ENCODE measurements at places on chromosomes 3 and 15. TPM values are rescaled to one million over a fixed set of nuclear protein-coding genes. Genes with fewer than 3 reads are reported as not detected.

The AGBL1 gene
- not detected for total RNA-seq

GRCh38 chr3:185282696-185283373 is 29.0 kb upstream of the EHHADH start:
- DNase-seq: peak; percentile 99

DNA sequence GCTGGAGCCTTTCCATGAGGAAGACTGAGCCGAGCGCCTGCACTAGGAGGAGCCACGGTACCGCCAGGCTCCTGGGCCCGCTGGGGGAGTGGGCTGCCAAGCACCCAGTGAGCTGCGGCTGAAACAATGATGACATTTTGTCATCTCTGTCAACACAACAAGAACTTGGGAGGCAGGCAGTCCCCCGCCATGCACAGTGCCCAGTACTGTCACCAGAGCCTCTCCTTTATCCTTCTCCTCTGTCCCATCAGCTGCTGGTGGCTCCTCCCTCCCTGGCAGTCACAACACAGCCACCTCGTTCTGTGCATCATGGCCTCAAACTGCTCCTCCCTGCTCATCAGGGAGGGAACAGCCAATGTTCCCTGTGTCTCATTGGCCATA is 34.0 kb upstream of the PCSK6 start:
- DNase-seq: no peak

DNA sequence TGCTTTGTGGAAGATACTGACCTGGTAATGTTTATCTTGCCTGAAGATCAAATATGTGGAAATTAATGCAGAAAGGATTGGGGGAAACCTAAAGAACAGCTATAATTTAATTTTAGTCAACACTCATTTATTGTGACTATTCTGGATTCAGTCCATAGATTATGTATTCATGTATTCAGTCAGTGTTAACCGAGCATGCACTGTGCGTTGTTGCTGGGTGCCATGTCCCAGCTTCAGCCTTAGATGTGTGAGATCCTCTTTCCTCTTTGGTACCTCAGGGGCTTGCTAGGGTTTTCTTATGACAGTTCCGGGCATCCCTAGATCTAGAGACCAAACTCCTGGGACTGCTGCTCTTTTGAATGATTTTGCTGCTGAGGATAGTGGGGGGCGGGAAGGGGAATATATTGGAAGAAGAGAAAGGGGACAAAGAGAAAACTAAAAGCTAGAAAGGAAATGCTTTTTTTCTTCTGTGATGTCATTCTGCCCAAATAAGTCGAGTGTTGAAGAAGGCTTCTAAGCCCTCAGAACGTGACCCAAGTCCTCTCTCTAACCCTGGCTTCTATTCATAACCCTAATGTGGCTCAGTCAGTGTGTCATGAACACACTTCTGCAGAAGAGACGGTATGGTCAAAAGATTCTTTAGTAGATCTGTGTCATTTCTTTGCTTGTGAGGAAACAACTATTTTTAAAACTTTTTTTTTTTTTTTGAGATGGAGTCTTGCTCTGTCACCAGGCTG is 33.5 kb downstream of the STARD9 start:
- DNase-seq: no peak

The ACSBG1 gene
- total RNA-seq: not detected

The TEX55 gene
- not detected for total RNA-seq

GRCh38 chr3:141368062-141368924 is at the start of gene ZBTB38:
ZBTB38 (plus strand) TSS chr3:141368504; CDS start chr3:141442389, 73,885 bp downstream.
- peak; percentile 95 for DNase-seq

DNA sequence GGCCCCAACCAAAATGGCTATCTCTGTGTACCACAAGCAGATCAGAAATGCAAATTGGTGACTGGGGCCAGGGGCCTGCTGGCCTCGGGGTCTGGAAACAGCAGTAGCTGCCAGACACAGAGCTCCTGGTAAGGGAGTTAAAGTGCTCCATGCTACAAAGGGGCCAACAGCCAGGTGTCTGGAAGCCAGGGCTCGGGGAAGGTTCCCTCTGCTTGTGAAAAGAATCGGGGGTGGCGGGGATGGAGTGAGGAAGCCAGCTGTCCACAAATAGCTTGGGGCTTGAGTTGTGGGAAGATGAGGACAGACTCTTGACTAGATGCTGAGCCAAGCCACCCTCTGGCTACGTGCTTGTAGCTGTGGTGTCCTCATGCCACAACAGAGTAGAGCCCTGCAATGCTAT is 39.3 kb downstream of the CHRD start:
- no peak for DNase-seq

The HRG gene
- not detected for total RNA-seq

- DNase-seq: no peak
Observed at GRCh38 chr15:93671387-93671943, 559.9 kb upstream of the MCTP2 start.

- DNase-seq: no peak
Observed at GRCh38 chr3:58672451-58672850, 5.9 kb upstream of the FAM3D start.

The MESD gene
- 35.8 TPM for total RNA-seq

DNA sequence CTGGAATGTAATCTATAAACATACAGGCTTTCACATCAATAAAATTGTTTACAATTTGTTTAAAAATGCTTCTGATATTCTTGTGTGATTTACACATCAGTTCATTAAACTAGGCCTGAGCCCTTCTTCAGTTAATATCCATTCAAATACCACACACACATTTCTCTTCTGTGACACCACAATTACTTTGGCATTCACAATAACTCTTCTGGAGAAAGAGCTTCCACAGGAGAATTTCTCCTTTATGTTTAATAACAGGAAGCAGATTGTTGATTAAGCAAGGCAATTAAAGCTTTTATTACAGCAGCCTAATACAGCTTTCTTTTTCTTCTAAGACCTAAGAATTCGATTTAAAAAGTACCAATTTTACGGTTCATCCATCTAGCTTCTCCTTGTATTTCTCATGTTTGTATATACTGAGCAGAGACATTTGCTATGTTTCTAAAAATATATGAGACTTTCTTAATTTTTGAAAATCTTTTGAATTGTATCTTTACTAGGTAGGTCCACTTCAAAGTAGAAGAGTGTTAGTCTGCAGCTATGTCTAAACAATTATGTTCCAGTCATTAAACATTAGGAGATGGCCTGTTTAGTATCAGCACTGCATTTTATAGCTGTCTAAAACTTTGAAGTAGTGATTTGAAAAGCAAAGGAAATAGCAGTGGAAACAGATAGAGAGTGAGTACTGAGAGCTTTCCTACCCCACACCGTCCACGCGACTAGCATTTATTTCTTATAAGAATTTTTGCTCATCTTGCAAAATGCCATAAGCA is 511.1 kb upstream of the UBE2E2 start:
- DNase-seq: no peak

The NCEH1 gene
- total RNA-seq: 16.5 TPM

DNA sequence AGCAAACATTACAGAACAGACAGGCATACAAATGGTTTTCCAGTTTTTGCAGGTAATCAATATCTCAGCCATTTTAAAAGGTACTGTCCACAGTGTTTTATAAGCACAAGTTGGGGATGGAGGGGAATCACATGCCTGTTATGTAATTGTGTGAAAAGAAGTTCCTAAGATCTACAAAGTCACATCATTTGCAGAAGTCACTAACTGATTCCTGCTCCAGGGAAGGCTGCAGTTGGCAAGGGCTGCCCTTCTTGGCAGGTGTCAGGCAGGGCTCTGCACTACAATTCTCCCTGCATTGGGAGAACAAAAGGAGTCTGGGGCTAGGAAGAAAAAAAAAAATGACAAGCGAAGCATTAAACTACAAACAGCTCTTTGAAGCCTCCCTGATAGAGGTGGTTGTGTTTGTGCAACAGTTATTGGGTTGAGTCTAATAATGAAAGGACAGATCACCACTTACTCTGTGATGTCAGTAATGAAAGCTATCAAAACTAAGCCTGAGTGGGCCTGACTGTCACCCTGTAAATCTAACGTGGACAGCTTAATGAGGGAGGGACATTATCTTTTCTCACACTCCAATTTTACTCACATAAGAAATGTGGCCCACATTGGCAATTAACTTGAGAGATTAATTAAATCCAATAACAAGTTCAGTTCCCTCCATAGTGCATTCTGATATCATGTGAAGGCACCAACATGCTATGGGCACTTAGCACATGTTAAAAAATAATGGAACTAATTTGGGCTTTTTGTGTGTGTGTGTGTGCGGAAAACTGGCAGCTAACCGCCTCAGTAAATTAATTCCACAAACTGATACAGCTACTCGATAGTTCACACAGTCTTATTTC is 242.9 kb downstream of the FHIT start:
- DNase-seq: no peak

- DNase-seq: no peak
Observed at GRCh38 chr3:14126017-14126886, 1.4 kb downstream of the TMEM43 start.

DNA sequence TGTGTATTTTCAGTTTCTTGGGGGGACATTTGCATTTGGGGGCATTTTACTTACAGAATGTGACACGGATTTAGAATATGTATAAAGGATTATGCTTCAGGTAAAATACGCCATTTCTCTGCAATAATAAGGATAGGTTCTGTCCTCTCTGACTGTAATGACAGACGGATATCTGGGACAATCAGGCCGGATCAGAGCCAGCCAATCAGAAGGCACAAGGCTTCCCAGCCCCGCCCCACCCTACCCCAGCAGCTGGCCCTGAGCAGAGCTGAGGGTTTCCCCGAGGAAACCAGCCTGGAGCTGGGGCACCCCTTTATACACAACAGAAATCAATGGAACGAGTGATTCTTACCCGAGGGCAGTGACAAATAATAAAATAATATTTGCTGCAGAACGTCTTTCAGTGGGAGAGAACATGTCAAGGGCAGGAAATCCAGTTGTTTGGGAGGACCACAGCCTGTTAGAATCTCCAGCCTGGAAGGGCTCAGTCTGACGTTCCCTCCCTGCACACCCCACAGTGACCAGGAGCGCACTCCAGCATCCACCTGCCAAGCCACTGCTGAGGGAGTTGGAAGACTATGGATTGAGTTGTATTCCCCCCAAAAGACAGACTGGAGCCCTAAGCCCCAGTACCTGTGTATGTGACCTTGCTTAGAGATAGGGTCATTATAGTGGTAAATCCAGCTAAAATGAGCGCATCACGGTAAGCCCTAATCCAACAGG is 30.3 kb upstream of the SEC13 start:
- peak; percentile 81 for DNase-seq

GRCh38 chr3:161349529-161350312 is 21.6 kb downstream of the SPTSSB start:
- no peak for DNase-seq

DNA sequence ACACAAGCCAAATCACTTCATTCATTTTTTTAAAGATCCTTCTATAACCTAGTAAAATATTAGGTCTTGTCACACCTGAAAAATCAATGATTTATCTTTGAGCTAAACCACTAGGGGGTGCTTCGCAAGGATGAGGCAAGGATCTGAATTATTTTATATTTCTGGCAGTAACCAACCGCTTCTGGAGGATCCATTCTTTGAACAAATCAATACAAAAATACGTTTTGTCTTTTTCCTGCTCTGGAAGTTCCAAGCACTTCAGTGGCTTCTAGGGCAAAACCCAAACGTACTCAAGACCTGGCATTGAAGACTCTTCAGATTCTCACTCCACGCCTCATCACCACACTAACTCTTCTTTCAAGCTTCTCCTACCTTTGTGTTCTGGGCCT is 486 bp downstream of the LSG1 start:
- DNase-seq: no peak

The SCG3 gene
- total RNA-seq: 18.3 TPM

DNA sequence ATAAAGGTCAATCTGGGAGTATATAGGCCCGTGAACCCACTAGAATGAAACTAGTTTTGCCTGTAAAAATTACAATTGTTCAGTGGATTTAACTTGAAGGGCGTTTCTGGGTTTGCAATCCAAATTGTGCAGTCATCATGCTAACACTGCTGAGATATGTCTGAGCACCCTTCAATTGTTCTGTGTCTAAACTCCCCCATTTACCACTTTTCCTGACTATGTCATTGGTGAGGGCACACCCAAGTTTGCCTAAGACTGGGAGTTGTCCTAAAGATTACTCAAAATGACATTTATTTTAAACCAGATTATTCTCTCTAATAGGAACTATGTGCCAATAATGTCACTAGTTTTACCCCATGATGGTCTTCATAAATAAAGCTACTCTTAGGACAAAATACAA is 54.6 kb downstream of the EMC4 start:
- DNase-seq: no peak

GRCh38 chr3:127182431-127182830 is 10.5 kb upstream of the PRR23E start:
- no peak for DNase-seq

The SH2D7 gene
- total RNA-seq: not detected

The MAP3K13 gene
- total RNA-seq: 23.4 TPM

The DLG1 gene
- 87.1 TPM for total RNA-seq

- DNase-seq: no peak
Observed at GRCh38 chr3:178350763-178351162, 185.5 kb upstream of the KCNMB2 start.

- no peak for DNase-seq
Observed at GRCh38 chr15:97652041-97652440, 308.5 kb upstream of the ARRDC4 start.

DNA sequence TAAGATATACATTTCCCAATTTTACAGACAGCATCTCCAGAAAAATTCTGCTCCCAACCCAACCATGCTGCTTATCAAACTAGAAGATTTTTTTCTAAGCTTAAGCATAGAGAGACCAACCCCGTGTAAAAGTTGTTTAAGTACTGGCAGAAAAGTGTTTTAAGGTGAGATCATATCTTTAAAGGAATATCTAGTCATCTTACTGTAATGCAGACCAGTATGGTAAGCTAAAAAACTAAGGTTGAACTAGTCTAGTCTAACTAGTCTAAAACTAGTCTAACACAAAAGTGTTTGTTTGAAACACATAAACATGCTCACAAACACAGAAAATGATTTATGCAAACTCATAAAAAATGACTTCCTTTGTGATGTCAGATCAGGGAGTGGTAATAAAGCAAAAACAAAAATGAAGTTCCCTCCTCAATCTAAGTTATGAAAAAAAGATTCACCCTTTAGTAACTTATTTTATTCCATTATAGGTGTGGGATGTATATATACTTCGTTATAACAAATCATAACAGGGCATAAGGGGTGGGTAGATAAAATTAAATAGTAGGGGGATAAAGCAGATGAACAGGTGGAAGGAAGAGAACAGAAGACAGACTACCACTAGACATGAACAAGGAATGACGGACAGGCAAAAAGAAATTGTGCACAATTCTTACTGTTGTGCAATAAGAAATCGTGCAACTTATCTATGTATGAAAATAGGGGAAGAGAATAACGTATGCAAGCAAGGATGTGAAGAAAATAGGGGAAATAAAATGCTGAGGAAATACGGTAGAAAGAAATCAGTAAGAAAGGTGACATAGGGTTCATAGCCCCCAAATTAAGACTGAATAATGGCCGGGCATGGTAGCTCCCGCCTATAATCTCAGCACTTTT is 10.0 kb downstream of the MYO5A start:
- DNase-seq: no peak

All from endodermal cell (in vitro differentiated cells).